ENCODE measurements at places on chromosomes 1 and 21. TPM values are rescaled to one million over a fixed set of nuclear protein-coding genes. Genes with fewer than 3 reads are reported as not detected.

The RUNX3 gene
- total RNA-seq, result not detected

- no peak for DNase-seq
Observed at GRCh38 chr1:61498342-61498741, 226.6 kb downstream of the TM2D1 start.

GRCh38 chr21:45432575-45433255 lies 27.8 kb downstream of the COL18A1 start:
- no peak for DNase-seq

- DNase-seq, result no peak
Observed at GRCh38 chr1:194469282-194469681, 1282.9 kb upstream of the B3GALT2 start.

GRCh38 chr1:74012583-74012982 lies 185.4 kb downstream of the LRRIQ3 start:
- DNase-seq, result no peak

The FMO1 gene
- not detected for total RNA-seq

- DNase-seq, result no peak
Observed at GRCh38 chr1:22452481-22452957, 868 bp downstream of the ZBTB40 start.

- no peak for DNase-seq
Observed at GRCh38 chr1:156226116-156226538, 13.3 kb downstream of the PMF1 start.

DNA sequence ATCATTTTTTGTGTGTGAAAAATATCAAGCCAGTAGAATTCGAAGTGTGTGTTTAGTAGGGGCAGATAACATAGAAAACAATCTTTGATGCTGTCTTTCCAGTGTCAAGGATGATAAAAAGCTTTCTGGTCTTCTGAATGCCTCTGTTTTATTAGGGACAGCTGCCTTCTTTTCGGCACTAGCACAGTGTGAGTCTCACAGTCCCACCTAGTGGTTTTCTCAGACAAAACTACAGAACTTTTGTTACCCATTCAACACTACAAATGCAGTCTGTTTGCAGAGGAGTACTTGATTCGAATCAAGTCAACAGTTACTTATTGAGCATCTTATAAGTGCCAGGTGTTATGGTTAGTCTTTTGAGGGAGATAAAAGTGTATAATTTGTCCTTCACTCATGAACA lies 30.6 kb upstream of the MCOLN3 start:
- no peak for DNase-seq

DNA sequence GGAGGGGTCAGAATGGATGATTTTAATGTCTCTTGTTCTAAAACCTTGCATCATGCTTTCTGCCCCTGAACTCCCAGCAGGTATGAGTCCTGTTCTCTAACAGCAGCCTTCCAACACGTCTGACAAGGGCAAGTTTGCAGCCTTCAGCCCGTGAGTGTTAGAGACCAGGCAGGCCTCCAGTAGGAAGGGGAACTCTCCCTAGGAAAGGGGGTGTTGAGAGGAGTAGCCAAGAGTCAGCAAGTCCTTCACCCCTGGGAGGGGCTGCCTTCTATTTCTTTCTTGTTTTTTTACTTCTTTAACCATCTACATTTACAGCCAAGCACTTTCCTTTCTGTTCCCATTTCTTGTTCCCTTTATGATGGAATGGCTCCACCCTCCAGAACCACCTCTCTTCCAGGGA lies 14.2 kb downstream of the BATF3 start:
- no peak for DNase-seq
